ENCODE measurements at places on chromosomes 2 and 18.

DNA sequence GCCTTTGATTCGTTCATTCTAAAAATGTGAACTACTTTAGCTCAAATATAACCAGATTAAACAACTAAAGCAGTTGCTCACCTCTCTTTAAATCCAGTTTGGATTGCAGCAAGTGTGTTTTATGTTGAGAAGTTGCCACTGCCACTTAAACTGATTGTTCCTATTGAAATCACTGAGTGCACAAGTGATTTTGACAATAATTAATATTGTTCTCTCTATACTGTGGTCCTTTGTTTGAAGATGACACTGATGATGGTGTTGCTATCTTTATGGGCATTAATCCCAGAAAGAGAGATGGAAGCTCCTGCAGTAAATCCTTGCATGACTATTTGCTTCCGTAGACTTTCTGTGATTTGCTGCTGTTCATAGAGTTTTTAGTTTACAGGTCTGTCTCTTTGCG, 251.4 kb upstream of the ZEB2 start:
- DNase-seq, result no peak

DNA sequence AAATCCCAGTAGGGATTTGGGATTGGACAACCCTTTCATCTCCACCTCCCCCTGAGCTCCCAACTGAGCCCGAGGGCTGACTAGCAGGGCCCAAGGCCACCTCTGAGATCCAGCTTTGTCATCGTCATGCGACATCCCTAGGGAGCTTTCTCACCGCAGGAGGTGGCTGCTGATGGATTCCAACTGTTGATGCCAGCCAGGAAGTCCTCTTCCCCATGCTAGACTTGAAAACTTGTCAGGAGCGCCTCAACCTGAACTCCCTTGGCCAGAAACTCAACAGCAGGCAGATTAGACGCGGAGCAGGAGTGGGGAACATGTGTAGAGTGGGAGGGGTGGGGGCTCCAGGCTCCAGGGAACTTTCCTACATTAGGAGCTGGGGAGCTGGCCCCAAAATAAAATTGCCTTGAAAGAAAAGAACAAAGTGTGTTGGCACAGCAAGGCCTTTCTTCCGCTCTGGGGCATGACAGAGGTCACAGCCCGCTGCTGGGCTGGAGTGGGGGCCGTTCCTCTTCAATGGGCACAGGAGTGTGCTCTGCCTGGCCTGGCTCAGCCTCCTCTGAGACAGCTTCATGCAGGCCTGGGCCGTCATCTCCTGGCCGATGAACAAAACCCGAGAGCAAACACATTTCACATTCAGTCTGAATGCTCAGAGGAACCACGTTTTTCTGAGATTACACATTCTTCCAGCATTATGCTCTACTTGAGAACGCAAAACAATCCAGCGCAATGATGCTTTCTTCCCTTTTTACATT, 34.5 kb downstream of the EMILIN2 start:
- peak; percentile 46 for DNase-seq

GRCh38 chr2:233674995-233675394, 3.3 kb downstream of the UGT1A9 start:
- no peak for DNase-seq

- no peak for DNase-seq
Observed at GRCh38 chr2:60527762-60528161, 25.7 kb downstream of the BCL11A start.

- no peak for DNase-seq
Observed at GRCh38 chr18:79805211-79805887, 7.6 kb downstream of the KCNG2 start.

- no peak for DNase-seq
Observed at GRCh38 chr2:28583899-28584553, 88.2 kb downstream of the PLB1 start.

DNA sequence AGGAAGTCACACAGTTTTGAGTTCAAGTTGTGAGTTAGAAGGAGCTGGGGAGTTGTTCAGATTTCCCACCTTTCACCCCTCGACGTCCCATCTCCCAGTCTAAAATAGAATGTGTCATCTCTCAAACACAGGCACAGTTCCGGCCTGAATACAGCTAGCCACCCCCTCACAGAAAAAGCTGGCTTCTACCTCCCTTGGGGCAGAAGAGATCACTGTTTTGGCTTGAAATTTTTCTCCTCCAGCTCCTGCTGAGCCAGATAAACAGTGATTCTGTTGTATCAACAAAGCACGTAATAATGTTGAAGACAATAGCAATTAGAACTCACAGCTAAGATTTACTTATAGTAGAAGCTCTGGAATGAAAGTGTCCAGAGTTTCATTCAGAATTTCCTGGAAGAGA, 74.7 kb downstream of the KIAA2012 start:
- DNase-seq, result no peak

GRCh38 chr2:120064664-120065063, 51.8 kb downstream of the EPB41L5 start:
- no peak for DNase-seq

DNA sequence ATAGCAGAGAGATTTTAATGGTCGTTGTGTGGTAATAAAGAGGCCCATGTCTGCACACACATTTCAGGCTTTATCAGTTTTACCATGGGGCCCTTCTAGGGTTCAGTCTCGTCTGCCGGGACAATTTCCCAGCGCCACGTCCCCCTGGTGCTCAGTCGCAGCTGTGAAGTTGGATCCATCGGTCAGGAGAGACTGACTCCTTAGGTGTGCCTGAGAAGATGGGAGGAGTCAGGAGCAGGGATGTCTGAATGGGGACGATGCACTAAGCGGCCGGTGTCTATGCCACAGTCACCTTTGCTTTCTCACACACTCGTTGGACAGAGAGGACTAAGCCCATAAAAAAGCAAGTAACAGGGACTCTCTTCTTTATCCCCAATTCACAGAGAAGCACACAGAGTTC, 71.4 kb downstream of the TWIST2 start:
- no peak for DNase-seq

DNA sequence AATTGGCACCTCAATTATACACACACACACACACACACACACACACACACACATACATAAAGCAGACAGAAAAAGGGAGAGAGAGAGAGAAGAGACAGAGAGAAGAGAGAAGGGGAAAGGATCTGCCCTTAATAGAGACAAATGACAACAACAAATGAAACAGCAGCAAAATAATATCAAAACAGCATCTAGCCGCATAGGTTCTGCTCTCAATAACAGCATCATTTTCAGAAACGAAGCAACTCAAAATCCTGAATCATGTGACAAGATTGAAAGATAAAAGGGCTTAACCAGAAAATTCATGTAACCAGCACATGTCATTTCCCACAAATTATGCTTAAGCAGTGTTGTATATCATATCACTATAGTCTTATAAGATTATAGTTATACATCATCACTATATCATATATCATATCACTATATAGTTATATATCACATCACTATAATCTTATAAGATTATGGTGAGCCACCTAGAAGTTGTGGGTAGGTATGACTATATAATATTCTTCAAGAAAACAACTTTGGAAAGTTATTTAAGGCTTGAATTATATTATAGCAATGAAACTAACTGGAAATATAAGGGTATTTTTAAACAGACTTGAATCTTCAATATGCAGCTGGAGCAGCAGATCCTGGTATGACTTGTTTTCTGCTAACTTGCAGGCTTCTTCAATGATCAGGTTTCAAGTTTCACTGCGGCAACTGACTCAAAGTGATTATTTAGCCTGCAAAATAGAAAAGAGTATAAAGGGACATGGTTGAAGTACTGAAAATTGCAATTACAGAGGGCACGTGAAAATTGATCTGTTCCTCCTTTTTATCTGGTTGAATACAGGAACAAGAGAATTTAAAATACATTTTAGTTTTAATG, 16.1 kb upstream of the VPS54 start:
- DNase-seq, result no peak

DNA sequence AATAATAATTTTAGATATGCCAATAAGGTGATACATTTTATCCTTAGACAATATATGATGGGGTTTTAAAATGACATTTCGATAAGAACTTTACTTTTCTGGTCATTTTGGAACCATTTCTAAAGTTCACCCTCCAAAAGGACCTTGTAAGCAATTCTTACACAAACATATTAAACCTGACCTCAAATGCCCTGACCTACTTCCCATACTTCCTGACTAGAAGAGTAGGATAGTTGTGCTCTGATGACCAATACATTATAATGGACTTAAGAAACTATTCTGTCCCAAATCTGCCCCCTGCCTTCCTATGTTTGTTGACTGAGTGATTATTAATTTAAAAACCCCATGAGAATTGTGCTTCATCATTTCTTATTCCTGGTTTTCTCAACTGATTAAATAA, 24.6 kb downstream of the GCA start:
- no peak for DNase-seq

DNA sequence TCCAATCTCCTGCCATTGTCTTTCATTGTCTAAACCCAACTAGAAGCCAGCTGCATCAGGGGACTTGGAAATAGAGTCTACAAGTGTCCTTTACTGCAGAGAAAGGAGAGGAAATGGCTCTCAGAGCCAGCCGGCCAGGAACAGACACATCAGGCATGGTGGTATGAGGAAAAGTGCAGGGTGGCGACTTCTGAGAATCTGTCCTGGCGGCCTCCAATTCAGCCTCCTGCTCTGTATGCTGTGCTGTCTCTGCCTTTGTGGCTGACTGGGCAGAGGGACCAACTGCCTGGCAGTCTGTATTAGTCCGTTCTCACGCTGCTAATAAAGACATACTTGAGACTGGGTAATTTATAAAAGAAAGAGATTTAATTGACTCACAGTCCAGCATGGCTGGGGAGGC, 36.8 kb upstream of the AQP4 start:
- DNase-seq, result no peak

- DNase-seq, result no peak
Observed at GRCh38 chr18:78741381-78742217, 238.0 kb upstream of the SALL3 start.

- DNase-seq, result peak; percentile 27
Observed at GRCh38 chr2:38109732-38110181, 33.8 kb upstream of the CYP1B1 start.

GRCh38 chr2:73114273-73114867, 1.6 kb upstream of the RAB11FIP5 start:
- DNase-seq, result no peak

DNA sequence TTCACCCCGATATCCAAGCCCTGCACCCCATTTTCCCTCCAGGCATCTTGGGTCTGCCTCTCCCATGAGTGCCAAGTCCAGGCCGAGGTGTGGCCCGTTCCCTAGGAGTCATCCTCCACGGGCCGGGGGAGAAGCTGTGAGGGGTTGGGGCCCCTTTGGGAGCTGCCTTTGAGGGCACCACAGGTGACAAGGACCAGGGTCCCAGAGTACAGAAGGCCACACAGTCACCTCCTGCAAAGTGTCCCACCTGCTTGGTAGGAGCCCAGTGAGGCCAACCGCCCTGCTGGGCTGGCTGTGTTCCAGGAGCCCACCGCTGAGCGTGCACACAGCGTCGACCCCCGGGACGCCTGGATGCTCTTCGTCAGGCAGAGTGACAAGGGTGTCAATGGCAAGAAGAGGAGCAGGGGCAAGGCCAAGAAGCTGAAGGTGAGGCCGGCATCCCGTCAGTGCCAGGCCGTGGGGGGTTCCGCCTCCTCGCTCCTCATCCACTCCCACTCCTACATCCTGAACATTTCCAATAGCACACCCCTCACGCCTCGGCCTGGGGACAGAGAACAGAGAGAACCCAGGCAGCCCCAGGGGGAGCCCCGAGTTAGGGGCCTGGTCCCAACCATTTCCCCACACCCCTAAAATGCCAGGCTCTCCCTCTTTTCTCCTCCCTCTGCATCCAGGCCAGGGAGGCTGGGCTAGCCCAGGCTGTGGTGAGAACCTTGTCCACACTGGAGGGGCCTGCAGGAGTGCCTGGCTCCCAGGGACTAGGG, 2.7 kb downstream of the ERFE start:
- peak; percentile 22 for DNase-seq

GRCh38 chr2:234911271-234911670, 40.5 kb upstream of the SH3BP4 start:
- no peak for DNase-seq

DNA sequence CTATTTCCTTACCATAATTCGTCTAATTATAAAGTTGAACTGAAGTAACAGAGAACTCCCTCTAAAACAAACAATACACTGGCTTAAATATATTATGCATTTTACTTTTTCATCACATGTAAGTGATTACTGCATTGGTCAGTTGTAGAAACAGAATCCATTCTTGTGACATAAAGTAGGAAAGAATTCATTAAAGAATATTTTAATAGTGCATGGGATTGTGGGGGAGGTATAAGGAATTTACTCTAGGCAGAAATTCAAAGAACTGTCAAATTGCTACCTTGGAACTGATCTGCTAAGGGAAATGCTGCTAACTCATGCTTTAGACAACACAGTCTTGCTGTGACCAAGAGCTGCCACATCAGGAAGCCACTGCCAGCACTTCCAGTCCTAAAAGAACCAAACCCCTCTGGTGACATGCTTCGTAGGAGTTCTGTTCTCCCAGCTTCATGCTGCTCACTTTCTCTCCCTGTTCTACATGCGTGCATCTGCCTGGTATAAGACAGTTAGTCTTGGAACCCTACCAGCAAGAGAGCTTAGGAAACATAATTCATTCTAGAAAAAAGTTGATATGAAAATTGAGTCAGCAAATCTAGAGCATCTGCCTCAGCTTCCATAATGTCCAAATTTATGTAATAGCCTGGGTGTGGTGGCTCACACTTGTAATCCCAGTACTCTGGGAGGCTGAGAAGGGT, 1137.6 kb upstream of the NXPH2 start:
- DNase-seq, result no peak

DNA sequence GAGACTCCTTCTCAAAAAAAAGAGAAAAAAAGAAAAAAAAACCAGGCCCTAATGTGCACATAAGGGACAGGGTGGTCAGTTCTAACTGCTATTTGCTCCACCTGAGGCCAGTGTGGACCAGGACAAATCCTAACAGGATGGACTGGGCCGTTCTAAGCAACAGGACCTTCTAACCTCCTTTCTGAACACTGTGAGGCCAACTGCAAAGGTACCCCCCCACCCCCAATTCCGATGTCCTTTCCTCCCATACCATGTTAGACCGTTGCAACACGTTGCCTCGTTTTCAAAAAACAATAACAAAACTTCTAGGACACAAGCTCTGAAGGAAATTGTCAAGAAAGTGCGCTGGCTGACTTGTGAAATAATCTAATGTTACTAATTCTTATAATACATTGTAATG, 1.2 kb downstream of the THAP4 start:
- DNase-seq, result peak; percentile 23
